ENCODE measurements at places on chromosomes 5 and 9. TPM values are rescaled to one million over a fixed set of nuclear protein-coding genes. Genes with fewer than 3 reads are reported as not detected.

The CDK9 gene
- polyA plus RNA-seq = 195 TPM

The PRKACG gene
- polyA plus RNA-seq = not detected

The PHF24 gene
- 1.8 TPM for polyA plus RNA-seq

The CAMK4 gene
- 16.6 TPM for polyA plus RNA-seq

The ZNF483 gene
- polyA plus RNA-seq = 2.9 TPM

The MARCOL gene
- polyA plus RNA-seq = not detected

The ADAMTS16 gene
- 1.3 TPM for polyA plus RNA-seq

The C1QTNF3 gene
- 33.1 TPM for polyA plus RNA-seq

The RASGRF2 gene
- polyA plus RNA-seq = 0.42 TPM

The SLC22A4 gene
- polyA plus RNA-seq = 2.0 TPM

The ADAMTSL1 gene
- polyA plus RNA-seq = 1.1 TPM

The NXNL2 gene
- 1.0 TPM for polyA plus RNA-seq

The SLC46A2 gene
- polyA plus RNA-seq = not detected

The C9orf50 gene
- not detected for polyA plus RNA-seq

The ADAMTS2 gene
- polyA plus RNA-seq = 0.61 TPM

The PWWP2A gene
- 50.3 TPM for polyA plus RNA-seq

The GPR150 gene
- not detected for polyA plus RNA-seq

The LRRC19 gene
- polyA plus RNA-seq = not detected

The GPX3 gene
- polyA plus RNA-seq = 4.0 TPM

The BTNL3 gene
- not detected for polyA plus RNA-seq

Measured in neural cell (in vitro differentiated cells).